ENCODE measurements at places on chromosomes 6 and 20.

- H3K4me3 ChIP-seq: no peak overlapping the region
- H3K27me3 ChIP-seq: no peaks in the 10 kb centered on the region
- H3K4me1 ChIP-seq: peaks cover 31% of the 10 kb centered on the region
Observed at GRCh38 chr20:50577175-50578018, 67.2 kb downstream of the PTPN1 start.

- H3K36me3 ChIP-seq: no peaks in the 10 kb centered on the region
- no peak overlapping the region for H3K27ac ChIP-seq
- no peak overlapping the region for H3K4me3 ChIP-seq
- H3K27me3 ChIP-seq: no peaks in the 10 kb centered on the region
Observed at GRCh38 chr20:2907519-2907918, 34.2 kb downstream of the PTPRA start.

DNA sequence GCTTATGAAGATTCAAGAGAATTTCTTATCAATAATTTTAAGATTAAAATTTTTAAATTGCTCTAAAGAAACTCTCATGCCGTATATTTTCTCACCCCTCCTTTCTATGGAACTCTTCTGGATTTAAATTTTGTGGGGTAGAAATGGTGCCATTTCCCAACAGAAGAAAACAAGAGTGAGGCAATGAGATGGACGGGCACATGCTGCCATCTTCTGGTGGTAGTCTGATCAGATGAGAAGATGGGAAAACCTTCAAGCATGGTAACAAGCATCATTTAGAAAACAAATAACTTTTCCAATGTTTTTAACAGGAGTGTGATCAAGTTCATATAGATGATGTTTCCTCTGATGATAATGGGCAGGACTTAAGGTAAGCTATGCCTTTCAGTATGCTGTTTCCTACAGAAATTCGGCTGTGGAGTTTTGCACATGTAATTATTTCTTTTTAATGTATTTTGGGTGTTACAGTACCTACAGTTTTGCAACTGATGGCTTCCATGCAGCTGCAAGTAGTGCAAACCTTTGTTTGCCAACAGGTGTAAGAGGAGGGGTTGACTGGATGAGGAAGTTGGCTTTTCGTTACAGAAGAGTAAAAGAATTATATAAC is 271.4 kb downstream of the EYA4 start:
- no peak overlapping the region for H3K4me3 ChIP-seq
- H3K27me3 ChIP-seq: no peaks in the 10 kb centered on the region
- peak; percentile 30 for DNase-seq
- no peak overlapping the region for H3K27ac ChIP-seq

- no peak for DNase-seq
- H3K27me3 ChIP-seq: no peaks in the 10 kb centered on the region
- H3K4me1 ChIP-seq: no peaks in the 10 kb centered on the region
- no peak overlapping the region for H3K27ac ChIP-seq
- no peak overlapping the region for H3K4me3 ChIP-seq
Observed at GRCh38 chr20:13286052-13286451, 65.0 kb downstream of the ISM1 start.

- H3K4me3 ChIP-seq: no peak overlapping the region
- no peak overlapping the region for H3K27ac ChIP-seq
- no peaks in the 10 kb centered on the region for H3K4me1 ChIP-seq
- no peak for DNase-seq
Observed at GRCh38 chr20:1478566-1478965, 11.9 kb upstream of the NSFL1C start.

DNA sequence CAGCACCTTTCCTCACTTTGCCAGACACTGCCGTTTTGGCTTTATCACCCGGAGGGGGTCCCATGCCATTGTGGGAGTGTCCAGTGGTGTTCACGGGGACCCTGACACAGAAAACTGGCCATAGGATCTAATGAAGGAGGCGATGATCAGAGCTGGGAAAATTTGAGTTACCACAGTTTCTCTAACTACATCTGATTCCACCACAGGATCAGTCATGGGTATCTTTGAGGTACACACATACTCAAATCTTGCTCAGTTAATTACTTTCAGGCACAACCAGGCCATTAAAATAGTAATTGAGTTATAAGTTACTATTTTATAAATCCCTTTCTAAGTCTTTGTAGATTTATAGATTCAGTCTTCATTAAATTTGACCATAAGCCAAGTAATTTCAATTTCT is 215.1 kb downstream of the PRL start:
- DNase-seq: no peak
- H3K27ac ChIP-seq: no peak overlapping the region
- H3K4me3 ChIP-seq: no peak overlapping the region
- H3K4me1 ChIP-seq: peaks cover 3% of the 10 kb centered on the region

DNA sequence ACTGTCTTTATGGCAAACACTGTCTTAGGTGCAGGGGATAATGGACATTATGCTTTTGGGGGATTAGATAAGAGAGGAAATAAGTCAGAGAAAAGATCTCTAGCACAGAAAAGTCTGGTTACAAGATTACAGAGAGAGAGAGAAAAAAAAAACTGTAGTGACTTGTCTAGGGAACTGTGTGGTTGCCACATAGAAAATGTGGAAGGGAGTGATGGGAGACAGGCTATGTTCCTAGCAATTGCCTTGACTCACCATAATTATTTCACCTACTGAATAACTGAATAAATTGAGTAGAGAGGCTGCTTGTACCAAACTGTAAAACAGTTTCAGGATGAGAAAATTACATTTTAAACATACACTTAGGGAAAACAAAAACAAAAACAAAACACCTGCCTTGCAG is 229.7 kb downstream of the LAMA2 start:
- DNase-seq: no peak
- no peak overlapping the region for H3K27ac ChIP-seq
- H3K27me3 ChIP-seq: no peaks in the 10 kb centered on the region
- H3K4me3 ChIP-seq: no peak overlapping the region
- no peaks in the 10 kb centered on the region for H3K4me1 ChIP-seq

GRCh38 chr20:37228082-37228481 is 33.5 kb downstream of the GHRH start:
- no peak overlapping the region for H3K27ac ChIP-seq
- no peaks in the 10 kb centered on the region for H3K27me3 ChIP-seq
- H3K4me1 ChIP-seq: no peaks in the 10 kb centered on the region
- DNase-seq: no peak

DNA sequence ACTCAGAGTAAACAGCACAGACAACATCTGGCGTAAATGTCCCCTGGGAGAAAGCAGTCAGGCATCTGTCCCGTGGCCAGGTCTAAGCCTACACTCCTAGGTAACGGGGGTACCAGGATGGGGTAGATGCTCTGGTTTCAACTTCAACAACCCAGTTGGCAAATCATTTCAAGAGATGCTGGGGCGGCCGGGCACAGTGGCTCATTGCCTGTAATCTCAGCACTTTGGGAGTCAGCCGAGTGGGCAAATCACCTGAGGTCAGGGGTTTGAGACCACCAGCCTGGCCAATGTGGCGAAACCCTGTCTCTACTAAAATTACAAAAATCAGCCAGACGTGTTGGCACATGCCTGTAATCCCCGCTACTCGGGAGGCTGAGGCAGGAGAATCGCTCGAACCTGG is 12.3 kb downstream of the PREX1 start:
- no peaks in the 10 kb centered on the region for H3K4me1 ChIP-seq
- peaks cover 5% of the 10 kb centered on the region for H3K27me3 ChIP-seq
- H3K27ac ChIP-seq: no peak overlapping the region
- no peak overlapping the region for H3K4me3 ChIP-seq
- H3K36me3 ChIP-seq: no peaks in the 10 kb centered on the region

- H3K27ac ChIP-seq: no peak overlapping the region
- H3K4me1 ChIP-seq: peaks cover 5% of the 10 kb centered on the region
- no peaks in the 10 kb centered on the region for H3K36me3 ChIP-seq
- H3K27me3 ChIP-seq: no peaks in the 10 kb centered on the region
- peak; percentile 68 for DNase-seq
- H3K4me3 ChIP-seq: no peak overlapping the region
Observed at GRCh38 chr6:167550941-167551627, 226.2 kb downstream of the TTLL2 start.

DNA sequence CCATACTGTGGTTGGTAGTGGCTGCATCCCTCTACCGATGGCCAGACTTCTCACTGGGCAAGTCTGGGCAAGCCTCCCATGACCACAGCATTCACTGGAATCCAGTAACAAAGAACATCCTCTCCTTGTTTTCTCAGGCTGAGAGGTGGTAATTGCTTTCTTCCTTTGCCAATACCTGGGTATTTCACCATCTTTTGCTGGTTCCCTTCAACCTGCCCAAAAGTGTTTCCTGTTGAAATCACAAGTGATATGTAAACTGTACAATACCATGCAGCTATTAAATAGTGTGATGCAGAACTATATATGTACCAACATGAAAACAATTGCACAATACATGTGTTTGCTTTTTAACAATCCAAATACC is at the start of gene PTCHD4:
PTCHD4 (minus strand) TSS at position 55 of the 364 bp plus-strand sequence. CDS start 42,240 bp downstream, outside the sequence.
- H3K36me3 ChIP-seq: no peaks in the 10 kb centered on the region
- no peak for DNase-seq
- no peaks in the 10 kb centered on the region for H3K4me1 ChIP-seq
- no peak within 1 kb of the TSS for H3K27ac ChIP-seq
- H3K4me3 ChIP-seq: no peak within 1 kb of the TSS
- no peaks in the 10 kb centered on the region for H3K27me3 ChIP-seq

DNA sequence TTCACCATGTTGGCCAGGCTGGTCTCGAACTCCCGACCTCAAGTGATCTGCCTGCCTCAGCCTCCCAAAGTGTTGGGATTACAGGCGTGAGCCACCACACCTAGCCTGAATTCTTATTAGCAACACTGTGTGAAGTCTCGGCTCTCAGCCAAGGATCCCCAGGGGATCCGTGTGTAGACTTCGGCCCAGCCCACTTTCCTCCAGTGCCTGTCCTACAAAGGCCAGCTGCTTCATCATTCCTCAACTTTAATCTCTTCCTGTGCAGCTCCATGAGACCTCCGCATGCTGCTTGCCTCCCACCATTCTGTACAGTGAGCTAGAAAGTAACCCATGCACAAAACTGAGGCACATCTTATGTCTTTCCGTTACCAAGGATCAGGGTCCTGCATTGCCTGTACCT is 71.8 kb downstream of the SAMD3 start:
- no peaks in the 10 kb centered on the region for H3K27me3 ChIP-seq
- DNase-seq: no peak
- H3K4me3 ChIP-seq: no peak overlapping the region
- no peaks in the 10 kb centered on the region for H3K4me1 ChIP-seq
- no peaks in the 10 kb centered on the region for H3K36me3 ChIP-seq

DNA sequence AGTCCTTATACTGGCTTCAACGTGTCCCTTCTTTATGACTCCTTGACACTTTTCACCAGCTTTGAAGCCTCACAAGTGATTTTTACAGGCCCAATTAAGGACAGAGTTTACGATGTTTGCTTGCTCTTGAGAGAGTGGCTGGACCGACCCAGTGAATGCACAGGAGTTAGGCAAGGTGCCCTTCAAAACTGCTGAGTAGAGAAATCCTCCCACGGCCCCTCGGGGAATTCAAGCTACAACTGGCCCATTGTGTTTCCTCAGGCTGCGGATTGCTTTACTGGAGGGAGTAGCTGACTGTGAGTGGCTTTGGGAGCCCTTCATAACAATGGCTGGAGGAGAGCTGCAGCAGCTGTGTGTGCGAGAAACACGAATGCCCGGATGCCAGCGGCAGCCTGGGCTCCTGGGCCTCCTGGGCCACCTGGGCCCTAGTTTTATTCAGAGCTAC is 50.0 kb downstream of the SGK1 start:
- H3K36me3 ChIP-seq: no peaks in the 10 kb centered on the region
- no peak overlapping the region for H3K4me3 ChIP-seq
- H3K4me1 ChIP-seq: no peaks in the 10 kb centered on the region
- H3K27ac ChIP-seq: no peak overlapping the region
- no peaks in the 10 kb centered on the region for H3K27me3 ChIP-seq
- peak; percentile 39 for DNase-seq

DNA sequence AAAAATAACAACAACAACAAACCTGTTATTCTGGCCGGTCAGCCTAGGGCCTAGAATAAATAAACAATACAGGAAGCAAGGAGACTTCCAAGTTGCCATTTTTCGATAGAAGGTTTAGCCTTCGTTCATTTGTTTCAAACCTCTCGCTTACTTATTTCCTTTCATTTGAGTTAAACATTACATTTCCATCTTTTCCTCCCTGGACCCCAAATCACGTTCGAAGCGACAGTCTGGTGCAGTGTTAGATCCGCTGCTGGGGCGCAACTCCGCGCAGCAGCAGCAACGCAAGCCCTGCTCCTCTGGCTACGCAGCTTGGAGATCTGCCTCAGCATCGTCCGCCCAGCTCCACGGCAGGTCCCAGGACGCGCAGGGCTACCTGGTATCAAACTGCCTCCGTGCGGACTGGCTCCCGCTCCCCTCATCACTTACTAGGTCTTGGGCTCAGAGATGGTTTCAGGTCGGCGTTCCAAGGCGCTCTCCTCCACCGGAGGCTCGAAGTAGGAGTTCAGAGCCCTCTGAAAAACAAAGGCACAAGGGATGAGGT is 530 bp downstream of the TDP2 start:
- no peaks in the 10 kb centered on the region for H3K27me3 ChIP-seq
- peaks cover 57% of the 10 kb centered on the region for H3K4me1 ChIP-seq
- H3K4me3 ChIP-seq: peak overlapping the region; percentile 64
- DNase-seq: peak; percentile 56
- H3K36me3 ChIP-seq: no peaks in the 10 kb centered on the region

DNA sequence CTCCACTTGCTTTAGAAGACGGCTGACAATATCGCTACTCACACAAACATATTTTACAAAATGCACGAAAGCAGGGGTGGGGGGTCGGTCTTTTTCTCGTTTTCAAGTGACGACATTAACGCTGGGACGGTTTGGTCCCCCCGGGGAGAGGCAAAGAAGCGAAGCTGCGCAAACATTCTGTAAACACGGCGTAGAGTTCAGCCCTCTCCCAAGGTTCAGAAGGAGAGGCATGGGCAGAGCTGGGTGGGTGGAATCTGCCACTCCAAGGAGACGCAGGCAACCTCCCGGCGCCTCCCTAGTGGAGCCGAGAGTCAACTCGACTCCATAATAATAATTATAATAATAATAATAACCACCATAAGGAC is 2.4 kb downstream of the NKX2-2 start:
- no peak overlapping the region for H3K4me3 ChIP-seq
- H3K27me3 ChIP-seq: peaks cover 100% of the 10 kb centered on the region

- peaks cover 18% of the 10 kb centered on the region for H3K27me3 ChIP-seq
- peaks cover 7% of the 10 kb centered on the region for H3K4me1 ChIP-seq
- no peaks in the 10 kb centered on the region for H3K36me3 ChIP-seq
Observed at GRCh38 chr6:167679790-167680604, 146.7 kb upstream of the AFDN start.

DNA sequence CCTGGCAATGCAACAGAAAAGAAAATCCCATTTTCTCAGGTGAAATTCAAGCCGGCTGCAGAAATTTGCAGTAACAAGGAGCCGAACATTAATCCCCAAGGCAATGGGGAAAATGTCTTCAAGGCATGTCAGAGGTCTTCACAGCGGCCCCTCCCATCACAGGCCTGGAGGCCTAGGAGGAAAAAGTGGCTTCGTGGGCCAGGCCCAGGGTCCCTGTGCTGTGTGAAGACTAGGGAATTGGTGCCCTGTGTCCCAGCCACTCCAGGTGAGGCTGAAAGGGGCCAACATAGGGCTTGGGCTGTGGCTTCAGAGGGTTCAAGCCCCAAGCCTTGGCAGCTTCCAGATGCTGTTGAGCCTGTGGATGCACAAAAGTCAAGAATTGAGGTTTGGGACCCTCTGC is 111.7 kb downstream of the CD24 start:
- H3K36me3 ChIP-seq: no peaks in the 10 kb centered on the region
- no peaks in the 10 kb centered on the region for H3K4me1 ChIP-seq
- no peaks in the 10 kb centered on the region for H3K27me3 ChIP-seq
- no peak overlapping the region for H3K4me3 ChIP-seq
- H3K27ac ChIP-seq: no peak overlapping the region

- H3K27ac ChIP-seq: no peak overlapping the region
- no peak overlapping the region for H3K4me3 ChIP-seq
- no peaks in the 10 kb centered on the region for H3K4me1 ChIP-seq
- no peak for DNase-seq
- no peaks in the 10 kb centered on the region for H3K27me3 ChIP-seq
Observed at GRCh38 chr6:136652656-136653055, 102.4 kb upstream of the MAP7 start.
